ENCODE measurements at places on chromosomes 11 and 22. TPM values are rescaled to one million over a fixed set of nuclear protein-coding genes. Genes with fewer than 3 reads are reported as not detected.

The TSPAN18 gene
- 1.0 TPM for polyA plus RNA-seq

The PES1 gene
- polyA plus RNA-seq: 31.7 TPM

The CDC42EP2 gene
- polyA plus RNA-seq: 3.5 TPM

The IMMP1L gene
- 8.5 TPM for polyA plus RNA-seq

The DDB1 gene
- 44.2 TPM for polyA plus RNA-seq

GRCh38 chr22:40314041-40314440, 32.3 kb upstream of the ADSL start:
- no peak overlapping the region for H3K4me3 ChIP-seq
- no peak overlapping the region for H3K27ac ChIP-seq
- no peaks in the 10 kb centered on the region for H3K4me1 ChIP-seq
- peaks cover 8% of the 10 kb centered on the region for H3K36me3 ChIP-seq
- H3K27me3 ChIP-seq: no peaks in the 10 kb centered on the region
- no peak for DNase-seq

GRCh38 chr11:117878939-117879475, 2.5 kb upstream of the FXYD6 start:
- H3K36me3 ChIP-seq: no peaks in the 10 kb centered on the region
- no peaks in the 10 kb centered on the region for H3K4me1 ChIP-seq
- H3K27ac ChIP-seq: no peak overlapping the region
- H3K4me3 ChIP-seq: no peak overlapping the region
- DNase-seq: no peak
- no peaks in the 10 kb centered on the region for H3K27me3 ChIP-seq

DNA sequence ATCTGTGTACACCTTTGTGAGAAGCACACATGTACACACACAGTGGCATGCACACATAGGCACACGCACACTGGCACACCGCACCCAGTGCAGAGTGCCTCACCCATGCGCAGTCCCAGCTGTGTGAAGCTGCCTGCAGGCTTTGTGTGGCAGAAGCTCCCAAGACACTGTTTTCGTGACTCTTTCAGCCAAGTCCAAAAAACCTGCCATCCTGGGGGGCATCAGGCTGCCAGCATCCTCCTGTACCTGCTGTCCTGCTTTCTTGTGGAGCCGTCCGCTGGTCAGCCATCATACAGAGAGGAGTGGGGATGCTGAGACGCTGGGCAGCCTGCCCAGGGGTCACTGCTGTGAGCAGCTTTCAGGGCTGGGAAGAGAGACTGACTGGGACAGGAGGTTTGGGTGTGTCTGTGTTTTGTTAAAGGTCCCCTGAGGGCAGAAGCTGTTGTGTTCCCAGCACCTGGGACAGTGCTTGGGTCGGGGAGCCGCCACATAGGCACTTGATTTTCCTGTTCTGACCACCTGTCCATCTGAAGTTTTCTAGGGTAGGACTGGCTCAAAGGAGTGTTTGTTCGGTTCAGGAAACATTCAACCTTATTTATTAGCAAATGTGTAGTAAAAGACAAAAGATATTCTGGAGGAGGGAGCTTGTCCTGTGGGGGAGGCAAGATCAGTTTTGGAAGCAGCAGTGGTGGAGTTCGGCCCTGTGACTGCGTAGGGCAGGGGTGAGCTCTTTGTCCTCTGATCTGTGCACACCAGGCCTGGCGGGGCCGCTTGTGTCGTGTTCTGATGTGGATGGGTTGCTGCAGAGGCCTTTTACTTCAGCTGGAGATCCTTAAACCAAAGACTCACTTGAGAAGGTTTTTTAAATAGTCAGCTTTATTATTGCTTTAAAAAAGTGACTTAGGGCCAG, 29.7 kb downstream of the AP2A2 start:
- no peak for DNase-seq
- no peak overlapping the region for H3K27ac ChIP-seq
- peaks cover 4% of the 10 kb centered on the region for H3K36me3 ChIP-seq
- no peaks in the 10 kb centered on the region for H3K4me1 ChIP-seq
- no peaks in the 10 kb centered on the region for H3K27me3 ChIP-seq

DNA sequence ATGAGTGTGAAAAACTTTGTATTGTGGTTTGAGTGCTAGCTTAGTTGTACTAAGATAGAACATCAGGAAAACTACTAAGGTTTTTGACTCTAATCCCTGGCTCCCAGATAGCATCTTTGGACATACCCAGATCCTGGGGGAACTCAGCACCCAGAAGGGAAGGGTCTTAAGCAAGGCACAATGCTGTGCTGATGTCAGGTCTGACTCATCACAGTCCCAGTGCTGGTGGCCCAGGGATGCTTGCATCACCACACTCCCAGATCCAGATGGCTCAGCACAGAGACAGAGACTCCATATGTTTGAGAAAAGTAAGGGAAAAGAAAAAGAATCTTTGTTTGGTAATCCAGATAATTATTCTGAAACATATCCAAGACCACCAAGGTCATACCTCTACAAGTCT, 18.3 kb upstream of the OR56A3 start:
- H3K27me3 ChIP-seq: no peaks in the 10 kb centered on the region
- DNase-seq: no peak
- H3K36me3 ChIP-seq: no peaks in the 10 kb centered on the region

DNA sequence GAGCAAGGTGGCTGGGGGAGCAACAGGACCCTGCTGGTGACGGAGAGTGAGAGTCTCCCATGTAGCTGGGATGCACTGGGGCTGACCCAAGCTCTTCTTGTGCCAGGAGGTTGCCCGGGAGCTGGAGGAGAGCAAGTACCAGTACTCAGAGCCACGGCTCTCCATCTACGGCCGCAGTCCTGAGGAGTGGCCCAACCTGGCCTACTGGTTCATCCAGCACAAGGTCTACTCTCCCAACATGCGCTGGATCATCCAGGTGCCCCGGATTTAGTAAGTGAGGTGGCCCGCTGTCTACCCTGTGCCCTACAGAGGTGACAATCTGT, 40.4 kb downstream of the AMPD3 start:
- H3K4me3 ChIP-seq: no peak overlapping the region
- no peak for DNase-seq
- no peaks in the 10 kb centered on the region for H3K4me1 ChIP-seq
- H3K27ac ChIP-seq: no peak overlapping the region
- no peaks in the 10 kb centered on the region for H3K27me3 ChIP-seq

DNA sequence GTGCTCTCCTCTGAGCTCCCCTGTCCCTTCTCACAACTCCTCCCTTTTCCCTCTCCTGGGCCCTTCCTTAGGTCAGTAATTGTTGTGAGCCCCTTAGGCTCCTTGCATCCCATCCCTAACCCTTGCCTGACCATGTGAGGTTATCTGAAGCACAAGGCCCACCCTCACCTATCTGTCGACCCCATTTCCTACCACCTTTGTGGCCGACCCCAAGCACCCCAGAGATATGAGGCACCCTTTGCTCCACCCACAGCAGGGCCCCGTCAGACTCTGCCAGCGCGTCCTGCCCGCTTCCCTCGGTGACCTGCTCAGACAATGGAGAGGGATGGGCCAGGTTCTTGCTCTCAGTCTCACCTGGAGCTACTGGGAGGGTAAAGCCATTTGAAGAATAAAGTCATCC, 1.3 kb downstream of the GNG3 start:
- no peak overlapping the region for H3K27ac ChIP-seq
- no peak for DNase-seq
- H3K4me3 ChIP-seq: peak overlapping the region; percentile 27
- H3K36me3 ChIP-seq: peaks cover 6% of the 10 kb centered on the region
- no peaks in the 10 kb centered on the region for H3K27me3 ChIP-seq

GRCh38 chr11:70078781-70079616, 882 bp downstream of the ANO1 start:
- H3K27ac ChIP-seq: peak overlapping the region; percentile 83
- H3K36me3 ChIP-seq: no peaks in the 10 kb centered on the region
- no peaks in the 10 kb centered on the region for H3K27me3 ChIP-seq
- H3K4me3 ChIP-seq: peak overlapping the region; percentile 67
- DNase-seq: peak; percentile 48

DNA sequence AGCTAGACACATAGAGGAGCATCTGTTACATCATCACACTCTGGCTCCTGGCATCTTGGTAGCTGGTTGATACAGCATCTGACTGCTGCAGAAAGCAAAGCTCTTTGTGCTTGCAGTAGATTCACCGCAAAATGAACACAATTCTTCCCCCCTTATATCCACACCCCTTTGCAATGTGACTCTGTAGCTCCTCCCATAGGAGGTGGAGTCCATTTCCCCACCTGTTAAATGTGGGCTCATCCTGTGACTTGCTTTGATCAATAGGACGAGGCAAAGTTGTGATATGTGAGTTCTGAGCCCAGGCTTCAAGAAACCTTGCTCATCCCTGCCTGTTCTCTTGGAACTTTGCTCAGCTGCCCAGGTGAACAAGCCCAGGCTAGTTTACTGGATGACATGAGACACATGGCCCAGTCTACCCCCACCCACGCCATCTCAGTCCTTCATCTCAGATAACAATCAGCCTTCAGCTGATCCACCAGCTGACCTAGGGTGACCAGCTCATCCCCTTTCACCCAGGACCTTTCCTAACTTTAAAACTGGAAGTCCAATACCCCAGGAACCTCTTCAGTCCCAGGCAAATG, 272.2 kb downstream of the TENM4 start:
- no peaks in the 10 kb centered on the region for H3K4me1 ChIP-seq
- no peak overlapping the region for H3K27ac ChIP-seq
- no peaks in the 10 kb centered on the region for H3K36me3 ChIP-seq

- H3K27me3 ChIP-seq: no peaks in the 10 kb centered on the region
- no peaks in the 10 kb centered on the region for H3K4me1 ChIP-seq
- H3K36me3 ChIP-seq: no peaks in the 10 kb centered on the region
- no peak overlapping the region for H3K27ac ChIP-seq
Measured at GRCh38 chr22:24751518-24751917, 23.0 kb downstream of the PIWIL3 start.

- H3K36me3 ChIP-seq: no peaks in the 10 kb centered on the region
- DNase-seq: no peak
- H3K27me3 ChIP-seq: no peaks in the 10 kb centered on the region
- H3K4me1 ChIP-seq: no peaks in the 10 kb centered on the region
- H3K27ac ChIP-seq: no peak overlapping the region
Measured at GRCh38 chr11:13672576-13673210, 4.2 kb downstream of the FAR1 start.

DNA sequence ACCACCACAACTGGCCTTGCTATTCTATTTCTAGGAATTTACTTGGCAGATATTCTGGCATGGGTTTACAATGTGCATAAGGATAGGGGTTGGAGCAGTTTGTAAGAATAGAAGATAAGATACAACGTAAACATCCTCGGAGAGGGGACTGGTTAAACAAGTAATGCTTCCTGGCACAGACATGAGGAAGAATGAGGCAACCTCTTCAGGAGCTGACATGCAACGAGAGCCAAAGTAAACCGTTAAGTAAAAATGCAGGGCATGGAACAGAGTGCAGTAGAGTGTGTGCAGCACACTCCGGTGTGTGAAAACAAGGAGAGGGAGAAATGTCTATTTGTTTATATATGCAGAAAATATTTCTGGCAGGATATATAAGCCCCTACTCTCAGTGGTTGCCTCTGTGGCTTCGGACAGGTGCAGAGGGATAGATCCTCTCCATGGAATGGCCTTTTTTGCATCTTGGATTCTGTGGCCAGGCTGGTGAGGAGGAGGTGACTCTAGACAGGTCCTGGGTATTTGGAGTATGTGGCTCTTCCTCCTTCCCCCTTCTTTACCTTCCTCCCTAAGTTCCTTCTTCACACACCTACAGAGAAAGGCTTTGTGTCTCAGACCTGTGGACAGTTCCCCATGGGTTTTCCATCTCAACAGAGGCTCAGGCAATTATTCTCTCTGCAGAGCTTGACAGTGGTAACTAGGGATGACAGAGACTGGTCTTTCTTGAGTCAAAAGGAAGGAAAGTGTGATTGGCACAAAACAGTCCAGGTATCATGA, 2.5 kb downstream of the RAB36 start:
- H3K36me3 ChIP-seq: no peaks in the 10 kb centered on the region
- no peaks in the 10 kb centered on the region for H3K27me3 ChIP-seq
- no peaks in the 10 kb centered on the region for H3K4me1 ChIP-seq
- no peak overlapping the region for H3K4me3 ChIP-seq
- DNase-seq: no peak
- H3K27ac ChIP-seq: no peak overlapping the region

- no peak overlapping the region for H3K27ac ChIP-seq
- H3K4me1 ChIP-seq: no peaks in the 10 kb centered on the region
- no peaks in the 10 kb centered on the region for H3K36me3 ChIP-seq
- DNase-seq: no peak
- no peak overlapping the region for H3K4me3 ChIP-seq
Measured at GRCh38 chr11:29255401-29255800, 761.4 kb downstream of the KCNA4 start.

DNA sequence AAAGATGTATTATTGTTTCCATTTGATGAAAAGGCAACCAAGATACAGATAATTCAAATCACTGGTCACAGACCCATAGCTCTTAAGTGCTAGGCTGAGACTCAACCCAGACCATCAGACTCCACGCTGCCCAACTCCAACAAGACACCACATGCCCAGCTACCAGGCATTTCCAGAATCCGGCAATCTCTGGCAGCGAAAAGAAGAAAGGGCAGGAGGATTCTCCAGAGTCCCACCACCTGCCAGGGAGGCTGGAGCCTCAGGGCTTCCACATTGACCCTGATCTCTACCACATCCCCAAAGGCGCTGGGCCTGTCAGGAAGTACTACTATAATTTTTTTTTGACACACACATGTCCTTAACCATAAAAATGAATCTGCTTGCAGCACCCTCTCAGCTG, 61.4 kb upstream of the ARFGAP3 start:
- H3K4me1 ChIP-seq: peaks cover 5% of the 10 kb centered on the region
- no peaks in the 10 kb centered on the region for H3K27me3 ChIP-seq
- H3K4me3 ChIP-seq: no peak overlapping the region
- no peak for DNase-seq
- H3K27ac ChIP-seq: peak overlapping the region; percentile 14
- H3K36me3 ChIP-seq: no peaks in the 10 kb centered on the region

DNA sequence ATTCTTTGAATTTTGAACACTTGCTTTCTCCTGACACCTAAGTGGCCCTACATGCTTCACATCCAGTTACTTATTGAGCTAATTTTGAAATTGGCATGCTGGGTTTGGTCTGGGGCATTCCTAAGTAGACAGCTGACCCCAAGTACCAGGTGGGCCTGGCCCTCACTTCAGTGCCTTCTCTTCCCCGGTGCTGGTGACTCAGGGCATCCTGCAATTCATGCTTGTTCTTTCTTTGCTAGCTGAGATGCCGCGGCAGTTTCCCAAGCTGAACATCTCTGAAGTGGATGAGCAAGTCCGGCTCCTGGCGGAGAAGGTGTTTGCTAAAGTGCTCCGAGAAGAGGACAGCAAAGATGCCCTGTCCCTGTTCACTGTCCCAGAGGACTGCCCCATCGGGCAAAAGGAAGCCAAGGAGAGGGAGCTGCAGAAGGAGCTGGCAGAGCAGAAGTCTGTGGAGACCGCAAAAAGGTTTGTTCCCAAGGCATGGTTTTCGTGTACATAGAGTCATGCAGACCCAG, 6.3 kb downstream of the AMPD3 start:
- no peaks in the 10 kb centered on the region for H3K36me3 ChIP-seq
- H3K4me3 ChIP-seq: no peak overlapping the region
- DNase-seq: no peak
- no peaks in the 10 kb centered on the region for H3K4me1 ChIP-seq
- no peak overlapping the region for H3K27ac ChIP-seq
- H3K27me3 ChIP-seq: no peaks in the 10 kb centered on the region

- no peak for DNase-seq
- no peak overlapping the region for H3K4me3 ChIP-seq
- H3K36me3 ChIP-seq: no peaks in the 10 kb centered on the region
Measured at GRCh38 chr11:64885367-64886286, 7.2 kb upstream of the EHD1 start.

All from aorta (tissue), 5 donors.